A673 (cell line): ENCODE measurements at places on chromosomes 5 and 9. TPM values are rescaled to one million over a fixed set of nuclear protein-coding genes. Genes with fewer than 3 reads are reported as not detected.

GRCh38 chr9:107292821-107293542 is 9.9 kb downstream of the RAD23B start:
- no peak for DNase-seq
- H3K4me3 ChIP-seq: no peak overlapping the region
- peaks cover 7% of the 10 kb centered on the region for H3K4me1 ChIP-seq
- H3K27me3 ChIP-seq: no peaks in the 10 kb centered on the region
- H3K27ac ChIP-seq: no peak overlapping the region

DNA sequence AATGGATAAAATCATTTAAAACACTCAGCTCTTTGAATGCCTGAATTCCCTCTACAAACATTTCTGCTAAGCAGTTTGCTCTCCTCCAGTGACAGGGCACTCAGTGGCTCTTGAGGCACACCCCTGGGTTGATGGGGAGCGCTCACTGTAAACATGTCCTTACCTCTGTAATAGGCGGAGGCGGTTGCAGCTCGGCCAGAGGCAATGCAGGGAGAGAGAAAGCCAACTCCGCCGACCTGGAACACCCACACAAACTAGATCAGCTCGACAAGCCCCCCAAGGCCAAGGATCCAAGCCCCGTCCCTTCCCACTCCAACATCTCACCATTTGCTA is 329 bp downstream of the CDC23 start:
- H3K36me3 ChIP-seq: peaks cover 9% of the 10 kb centered on the region
- peaks cover 12% of the 10 kb centered on the region for H3K4me1 ChIP-seq
- peak overlapping the region; percentile 97 for H3K4me3 ChIP-seq

GRCh38 chr5:149002761-149003689 is 59.8 kb downstream of the SH3TC2 start:
- DNase-seq: no peak
- no peak overlapping the region for H3K4me3 ChIP-seq
- H3K4me1 ChIP-seq: peaks cover 3% of the 10 kb centered on the region
- H3K27me3 ChIP-seq: no peaks in the 10 kb centered on the region
- H3K36me3 ChIP-seq: no peaks in the 10 kb centered on the region

DNA sequence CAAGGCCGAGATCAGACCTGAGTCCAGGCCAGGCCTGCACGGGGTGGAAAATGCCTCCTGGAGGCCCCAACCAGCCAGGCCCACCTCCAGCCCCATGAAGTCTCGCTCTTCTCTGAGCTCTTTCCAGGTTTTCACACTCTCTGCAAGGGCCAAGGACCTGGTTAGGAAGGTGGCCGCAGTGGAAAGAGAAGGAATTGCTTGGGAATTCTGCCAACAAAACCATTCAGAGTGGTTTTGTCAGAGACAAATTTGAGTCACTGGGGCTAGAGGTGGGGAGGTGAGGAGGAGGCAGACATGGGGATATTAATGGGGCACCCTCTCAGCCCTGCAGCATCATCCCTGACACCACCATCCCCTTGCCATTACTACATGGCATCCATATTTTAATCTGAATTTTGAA is 261.0 kb downstream of the ROR2 start:
- no peaks in the 10 kb centered on the region for H3K4me1 ChIP-seq
- H3K27me3 ChIP-seq: no peaks in the 10 kb centered on the region
- DNase-seq: no peak
- no peaks in the 10 kb centered on the region for H3K36me3 ChIP-seq
- H3K27ac ChIP-seq: no peak overlapping the region
- H3K4me3 ChIP-seq: no peak overlapping the region

GRCh38 chr5:104817127-104817526 is 1254.5 kb upstream of the NUDT12 start:
- H3K27ac ChIP-seq: no peak overlapping the region
- no peak for DNase-seq
- H3K4me3 ChIP-seq: no peak overlapping the region

FAM81B gene
- total RNA-seq: not detected in 2 replicates

DNA sequence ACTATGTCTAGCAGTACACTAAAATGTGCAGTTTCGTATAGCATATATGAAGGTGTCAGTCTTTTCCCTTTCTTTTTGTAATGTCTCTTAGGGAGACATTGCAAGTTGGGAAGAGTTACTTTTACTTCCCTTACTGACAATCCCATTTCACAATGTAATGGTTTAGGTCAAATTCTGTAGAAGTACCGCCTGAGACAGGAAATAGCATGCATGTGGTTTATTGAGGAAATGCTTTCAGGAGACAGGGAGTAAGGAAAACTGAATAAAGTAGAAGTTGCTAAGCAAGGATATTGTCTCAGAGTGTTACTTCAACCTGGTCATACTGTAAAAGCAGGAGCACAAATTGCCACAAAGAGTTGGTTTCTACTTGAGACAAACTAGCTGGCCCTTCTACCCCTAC is 32.1 kb upstream of the MSANTD3 start:
- H3K4me1 ChIP-seq: no peaks in the 10 kb centered on the region
- H3K36me3 ChIP-seq: no peaks in the 10 kb centered on the region
- DNase-seq: peak; percentile 10
- no peak overlapping the region for H3K27ac ChIP-seq
- H3K4me3 ChIP-seq: no peak overlapping the region
